Choroid plexus epithelial cell (primary cell): ENCODE measurements at places on chromosomes 3 and 15.
A peak's percentile ranks its signal among the peaks of the same experiment; 100 is the strongest.

- peak; percentile 53 for DNase-seq
Observed at GRCh38 chr3:24363242-24363641, 131.4 kb downstream of the THRB start.

- no peak for DNase-seq
Observed at GRCh38 chr3:171503817-171504216, 43.6 kb upstream of the TNIK start.

- no peak for DNase-seq
Observed at GRCh38 chr3:58672451-58672850, 5.9 kb upstream of the FAM3D start.

- DNase-seq: no peak
Observed at GRCh38 chr3:37902674-37903073, 41.0 kb downstream of the CTDSPL start.

- DNase-seq: no peak
Observed at GRCh38 chr3:196260784-196261183, 26.7 kb downstream of the PCYT1A start.

DNA sequence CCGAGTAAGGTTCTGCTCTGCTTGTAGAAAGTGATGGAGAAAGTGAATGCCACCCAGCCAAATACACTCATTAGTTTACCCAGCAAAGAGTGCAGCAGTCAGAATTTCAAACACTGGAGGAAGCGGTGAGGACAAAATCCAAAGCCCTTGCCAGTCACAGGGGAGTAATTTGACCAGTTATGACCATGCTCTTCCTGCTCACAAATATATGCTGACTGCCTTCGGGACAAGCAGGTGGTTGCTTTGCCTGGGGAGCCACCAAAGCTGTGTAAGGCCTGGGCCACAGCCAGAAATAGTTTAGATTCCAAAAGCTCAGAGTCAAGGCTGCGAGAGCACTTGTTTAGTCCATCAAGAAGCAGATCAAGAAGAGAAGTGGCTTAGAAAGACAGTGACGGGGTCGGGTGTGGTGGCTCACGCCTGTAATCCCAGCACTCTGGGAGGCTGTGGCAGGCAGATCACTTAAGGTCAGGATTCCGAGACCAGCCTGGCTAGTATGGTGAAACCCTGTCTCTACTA lies 51.0 kb upstream of the ATP13A3 start:
- peak; percentile 84 for DNase-seq

DNA sequence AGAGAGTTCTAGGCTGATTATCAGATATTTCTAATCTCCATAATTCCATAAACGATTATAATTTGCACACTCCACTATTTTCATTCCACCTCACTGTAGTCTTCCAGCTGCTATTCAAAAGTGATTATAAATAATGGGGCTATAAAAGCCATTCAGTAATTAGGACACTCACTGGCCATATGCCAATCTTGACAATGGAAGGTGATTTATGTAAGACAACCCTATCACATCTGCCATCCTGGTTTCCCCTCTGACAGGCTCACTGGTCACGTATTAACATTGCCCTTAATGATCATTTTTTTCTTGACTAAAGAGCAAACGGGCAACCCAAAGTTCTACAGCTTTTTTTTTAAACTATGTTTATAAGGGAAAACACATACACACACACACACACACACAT lies 402.4 kb downstream of the MAGI1 start:
- DNase-seq: no peak

GRCh38 chr3:105829871-105830622 lies 38.8 kb downstream of the CBLB start:
- peak; percentile 80 for DNase-seq

- DNase-seq: no peak
Observed at GRCh38 chr3:183487896-183488295, 59.5 kb upstream of the MCF2L2 start.

GRCh38 chr3:76096836-76097588 lies 311.7 kb upstream of the ZNF717 start:
- DNase-seq: peak; percentile 77

DNA sequence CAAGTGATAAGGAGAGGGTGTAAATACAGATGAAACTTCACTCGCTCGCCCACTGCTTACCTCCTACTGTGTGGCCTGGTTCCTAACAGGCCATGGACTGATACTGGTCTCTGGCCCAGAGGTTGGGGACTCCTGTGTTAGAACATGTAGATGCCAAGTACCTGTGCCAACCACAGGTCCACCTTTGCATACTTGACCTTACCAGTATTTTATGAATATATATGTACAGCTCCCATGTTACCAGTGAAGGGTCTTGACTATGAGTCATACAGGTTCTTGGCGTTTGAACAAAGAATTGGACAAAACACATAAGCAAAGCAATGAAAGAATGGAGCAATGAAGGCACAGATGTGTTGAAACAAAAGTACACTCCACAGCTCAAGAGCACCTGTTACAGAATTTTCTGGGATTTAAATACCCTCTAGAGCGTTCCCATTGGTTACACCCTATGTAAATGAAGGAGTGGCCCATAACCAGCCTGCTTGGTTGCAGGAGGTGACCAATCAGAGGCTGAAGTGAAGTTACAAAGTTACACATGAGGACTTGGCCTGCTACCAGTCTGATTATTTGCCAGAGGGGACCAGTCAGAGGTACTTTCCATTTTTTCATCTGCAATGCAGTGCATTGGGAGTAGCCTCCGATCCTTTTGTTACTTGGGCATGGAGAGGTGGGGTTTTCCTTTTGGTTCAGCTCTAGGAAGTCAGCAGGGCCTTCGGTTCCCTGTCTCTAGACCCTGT lies 1.7 kb upstream of the GFM1 start:
- DNase-seq: no peak

DNA sequence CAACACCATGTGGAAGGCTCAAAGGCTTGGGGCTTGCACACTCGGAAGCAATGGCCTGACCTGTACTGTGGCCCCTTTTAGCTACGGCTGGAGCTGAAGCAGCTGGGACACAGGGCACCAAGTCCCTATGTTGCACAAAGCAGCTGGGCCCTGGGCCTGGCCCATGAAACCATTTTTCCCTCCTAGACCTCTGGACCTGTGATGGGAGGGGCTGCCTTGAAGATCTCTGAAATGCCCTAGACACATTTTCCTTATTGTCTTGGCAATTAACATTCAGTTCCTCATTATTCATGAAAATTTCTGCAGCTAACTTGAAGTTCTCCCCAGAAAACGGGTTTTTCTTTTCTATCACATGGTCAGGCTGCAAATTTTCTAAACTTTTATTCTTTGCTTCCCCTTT lies 85.6 kb upstream of the ALDH1A3 start:
- no peak for DNase-seq

GRCh38 chr15:78004222-78004727 lies 73.2 kb downstream of the TBC1D2B start:
- DNase-seq: no peak

- no peak for DNase-seq
Observed at GRCh38 chr3:73447111-73447510, 177.6 kb downstream of the PDZRN3 start.

GRCh38 chr3:196941729-196942225 lies 551 bp downstream of the NCBP2 start:
- DNase-seq: peak; percentile 51

DNA sequence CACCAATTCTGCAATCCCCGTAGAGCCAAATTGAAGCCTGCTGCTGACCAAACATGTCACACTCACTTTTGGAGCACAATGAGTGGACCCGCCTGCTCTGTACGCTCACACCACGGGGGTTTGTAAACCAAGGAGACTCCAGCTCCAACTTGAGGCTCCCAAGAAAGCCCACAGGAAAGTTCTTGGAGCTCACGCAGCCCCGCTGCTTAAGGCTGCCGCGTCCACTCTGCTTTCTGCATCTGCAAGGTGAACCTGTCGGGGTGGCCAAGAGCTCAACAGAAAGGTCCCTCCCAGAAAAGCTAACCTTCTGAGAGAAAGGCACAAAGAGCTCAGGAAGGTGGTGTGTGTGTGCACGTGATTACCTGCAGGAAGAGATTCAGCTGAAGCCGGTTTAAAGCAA lies 94.9 kb downstream of the PCSK6 start:
- no peak for DNase-seq

DNA sequence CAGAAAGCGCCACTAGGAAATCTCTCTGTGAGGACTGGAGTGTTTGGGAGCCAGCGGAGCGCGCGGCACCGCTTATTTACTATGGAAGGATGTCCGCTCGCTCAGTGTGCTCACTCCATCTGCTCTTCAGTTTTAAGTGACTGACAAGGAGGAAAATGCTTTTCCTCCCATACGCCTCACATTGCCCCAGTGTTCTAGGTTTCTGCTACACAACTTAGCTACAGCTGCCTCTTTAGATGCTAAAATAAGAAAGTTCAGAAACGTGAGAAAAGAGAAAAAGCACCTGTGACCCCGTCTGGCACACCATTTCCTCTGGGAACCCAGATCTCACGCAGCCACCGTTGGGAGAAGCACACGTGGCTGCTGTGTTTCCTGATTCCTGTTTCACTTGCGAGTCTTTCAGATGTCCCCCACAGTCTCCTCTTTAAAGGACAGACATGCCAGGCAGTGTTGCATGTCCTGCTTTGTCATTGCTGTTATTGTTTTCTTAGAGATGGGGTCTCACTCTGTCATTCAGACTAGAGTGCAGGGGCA lies 11.7 kb upstream of the MUSTN1 start:
- no peak for DNase-seq

DNA sequence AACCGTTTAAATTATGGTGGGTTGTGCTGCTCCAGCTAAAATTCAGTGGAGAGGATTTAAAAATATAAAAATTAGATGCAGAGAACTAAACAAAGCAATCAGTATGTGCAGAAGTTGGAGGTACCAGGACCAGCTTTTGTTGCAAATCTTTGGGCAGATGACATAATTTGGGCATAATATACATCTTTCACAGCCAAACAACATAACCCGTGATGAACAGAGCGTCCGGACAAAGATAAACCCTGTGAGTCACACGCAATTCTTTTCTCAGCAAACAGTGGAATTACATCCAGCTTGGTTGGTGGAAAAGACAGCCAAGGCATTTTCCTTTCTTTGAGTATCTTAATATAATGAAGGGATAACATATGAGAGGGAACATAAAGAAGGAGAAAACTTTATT lies 419.4 kb upstream of the ADAMTS9 start:
- peak; percentile 56 for DNase-seq

DNA sequence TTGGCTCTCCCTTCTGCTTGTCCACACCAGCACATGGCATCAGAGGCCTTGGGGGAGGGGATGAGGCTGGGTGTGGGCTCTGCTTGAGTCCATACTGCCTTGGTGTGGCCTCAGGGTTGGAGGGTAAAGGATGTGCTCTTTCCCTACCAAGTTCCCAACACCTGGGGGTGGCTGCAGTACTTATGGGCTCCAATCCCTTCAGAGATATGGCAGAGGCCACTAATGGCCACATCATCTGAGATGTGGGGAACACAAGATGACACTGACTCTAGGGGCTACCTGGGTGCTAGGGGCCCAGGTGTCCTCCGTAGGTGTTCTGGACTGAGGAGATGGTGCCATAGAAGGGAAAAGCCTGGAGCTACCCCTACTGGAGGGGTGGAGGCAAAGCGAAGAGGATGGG lies 6.9 kb downstream of the CXCR6 start:
- DNase-seq: no peak

DNA sequence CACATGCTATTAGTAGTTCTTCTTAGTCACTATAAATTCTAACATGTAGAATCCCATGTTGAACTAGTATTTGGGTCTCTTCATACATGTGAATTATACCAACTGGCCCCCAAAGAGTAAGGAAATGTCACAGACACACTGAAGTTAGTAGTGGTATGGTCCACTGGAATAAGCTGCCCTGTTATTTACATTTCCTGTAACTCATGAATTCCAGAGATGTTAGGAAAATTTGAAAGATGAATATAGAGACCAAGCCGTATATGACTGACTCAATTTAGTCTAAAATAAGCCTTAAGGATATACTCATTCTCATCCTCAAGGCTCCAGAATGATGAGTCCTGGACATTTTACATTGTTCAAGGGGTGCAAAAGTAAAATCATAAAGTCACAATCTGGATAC lies 81.2 kb downstream of the FBXL22 start:
- DNase-seq: no peak

GRCh38 chr15:35289024-35289617 lies 204.0 kb upstream of the NANOGP8 start:
- peak; percentile 89 for DNase-seq

DNA sequence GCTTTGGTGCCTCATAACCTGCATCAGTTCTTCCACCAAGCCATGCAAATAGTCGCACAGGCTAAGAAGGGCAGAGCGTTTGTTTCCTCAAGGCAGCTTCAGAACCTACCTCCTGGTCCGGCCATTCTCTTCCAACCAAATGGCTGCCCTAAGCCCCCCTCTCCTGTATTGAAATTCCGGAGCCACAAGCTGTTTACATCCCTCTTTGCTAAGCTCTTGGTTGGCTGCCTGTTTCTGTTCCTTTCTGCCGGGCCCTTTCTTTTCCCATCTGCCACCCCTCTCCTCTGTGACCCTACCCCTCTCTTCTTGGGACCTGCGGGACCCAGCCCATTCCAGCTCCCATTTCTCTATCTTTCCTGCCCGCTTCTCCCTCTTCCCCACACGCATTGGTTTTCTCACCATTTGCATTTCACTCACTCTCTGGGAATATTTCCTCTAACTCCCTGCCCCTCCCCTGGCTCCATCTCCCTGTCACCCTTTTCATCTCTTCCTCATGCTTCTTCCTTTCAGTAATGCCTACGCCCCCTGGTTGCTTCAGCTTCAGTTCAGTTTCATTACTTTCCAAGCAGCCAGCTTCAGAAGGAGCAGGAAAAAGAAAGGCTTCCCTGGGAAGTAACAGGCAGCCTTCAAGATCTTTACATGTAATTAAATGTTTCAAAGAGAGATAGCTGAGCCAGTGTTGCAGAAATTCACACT lies 113.5 kb downstream of the RAB11A start:
- no peak for DNase-seq

DNA sequence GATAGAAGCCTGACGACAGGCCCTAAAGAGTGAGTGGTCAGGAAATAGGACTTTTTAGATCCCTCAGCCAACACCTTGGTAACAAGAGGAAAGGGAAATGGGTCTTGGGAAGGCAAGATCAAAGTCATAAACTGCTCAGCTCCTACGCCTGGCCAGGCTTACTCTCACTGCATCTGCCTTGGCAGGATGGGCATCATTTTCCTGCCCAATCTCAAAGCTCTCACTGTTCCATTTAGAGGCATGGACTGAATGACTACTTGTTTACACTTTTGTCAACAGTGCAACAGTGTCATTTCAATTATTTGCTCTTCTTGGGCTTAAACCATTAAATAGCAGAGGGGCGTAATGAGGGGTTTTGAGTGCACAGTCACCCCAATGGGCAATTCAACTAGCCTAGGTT lies 808.7 kb downstream of the GRM7 start:
- no peak for DNase-seq
